ENCODE measurements at places on chromosomes 12 and 14.

- DNase-seq = no peak
Measured at GRCh38 chr14:20818861-20819260, 16.2 kb upstream of the RNASE1 start.

GRCh38 chr12:104387190-104387589 lies 69.6 kb upstream of the CHST11 start:
- DNase-seq = no peak

- DNase-seq = no peak
Measured at GRCh38 chr14:88270776-88271175, 52.3 kb downstream of the KCNK10 start.

- no peak for DNase-seq
Measured at GRCh38 chr12:86711731-86712130, 455.5 kb upstream of the MGAT4C start.

- DNase-seq = no peak
Measured at GRCh38 chr12:127389923-127390322, 877.0 kb upstream of the TMEM132C start.

DNA sequence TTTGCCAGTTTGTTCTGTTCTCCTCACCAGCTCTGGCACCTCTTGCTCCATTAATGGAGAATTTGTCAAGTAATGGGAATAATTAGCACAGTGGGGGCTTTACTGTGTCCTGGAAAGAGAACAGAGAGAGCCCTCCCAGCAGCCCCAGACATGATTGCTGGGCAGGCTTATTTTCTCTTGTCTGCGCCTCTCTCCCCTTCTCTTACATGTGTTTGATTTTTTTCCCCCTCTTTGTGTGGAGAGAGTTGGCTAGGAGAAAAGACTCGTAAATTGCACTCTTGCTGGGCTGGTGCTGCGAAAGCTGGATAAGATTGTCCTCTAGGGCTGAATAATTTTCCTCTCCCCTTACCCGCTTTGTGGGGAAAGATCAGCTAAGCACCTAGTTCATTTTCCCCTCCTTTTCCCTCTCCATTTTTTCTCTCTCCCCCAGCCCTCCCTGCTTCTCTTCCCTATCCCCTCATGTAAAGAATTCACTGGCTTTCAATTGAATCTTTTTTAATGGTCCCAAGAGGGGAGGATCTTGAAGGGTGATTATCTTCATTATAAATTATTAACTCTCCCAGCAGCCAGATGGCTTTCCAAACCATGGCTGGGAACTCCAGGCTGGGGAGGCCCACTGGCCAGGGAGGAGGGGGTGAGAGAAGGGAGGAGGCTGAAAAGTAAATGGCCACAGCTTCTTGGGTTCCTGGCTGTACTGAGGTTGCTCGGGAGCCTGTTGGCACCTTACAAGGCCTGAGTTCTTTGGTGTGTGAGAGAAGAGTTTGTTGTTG lies 62.2 kb downstream of the NRXN3 start:
- no peak for DNase-seq

DNA sequence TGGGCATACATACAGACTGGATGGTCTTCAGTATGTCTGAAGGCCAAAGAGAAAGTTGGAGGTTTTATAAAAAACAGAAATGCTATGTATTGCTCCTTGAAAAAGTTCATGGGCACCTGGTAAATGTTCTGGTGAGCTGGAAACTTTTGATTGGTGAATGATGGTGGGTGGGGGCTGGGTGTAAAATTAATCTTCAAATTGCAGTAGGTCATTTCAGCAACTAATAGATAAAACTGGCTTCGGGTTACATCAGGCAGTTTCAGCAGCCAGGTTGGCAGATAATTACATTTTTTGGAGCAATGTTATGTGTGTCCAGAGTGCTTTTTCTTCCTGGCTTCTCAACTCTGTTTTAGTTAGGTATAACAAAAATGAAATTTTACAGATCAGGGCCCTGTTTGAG lies 35.3 kb downstream of the SDR9C7 start:
- DNase-seq = no peak

DNA sequence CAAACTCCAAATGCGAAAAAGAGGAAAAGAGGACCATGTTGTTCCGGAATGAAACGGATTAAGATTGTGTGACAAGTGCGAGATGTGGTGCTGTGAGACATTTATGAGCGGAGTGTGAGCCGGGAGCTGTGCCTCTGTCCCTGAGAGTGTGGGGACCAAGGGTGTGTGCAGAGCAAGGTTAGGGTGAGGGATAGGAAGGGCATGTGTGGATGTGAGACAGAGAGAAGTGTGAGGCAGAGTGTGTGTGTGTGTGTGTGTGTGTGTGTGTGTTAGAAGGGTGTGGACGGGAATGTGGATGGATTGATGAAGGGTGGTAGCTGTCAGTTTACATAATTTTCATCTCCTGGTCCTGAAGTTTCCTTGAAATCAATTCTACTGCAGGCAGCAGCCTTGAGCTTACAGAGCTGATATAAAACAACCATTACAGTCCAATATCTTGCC lies 4.3 kb upstream of the OTX2 start:
- no peak for DNase-seq

DNA sequence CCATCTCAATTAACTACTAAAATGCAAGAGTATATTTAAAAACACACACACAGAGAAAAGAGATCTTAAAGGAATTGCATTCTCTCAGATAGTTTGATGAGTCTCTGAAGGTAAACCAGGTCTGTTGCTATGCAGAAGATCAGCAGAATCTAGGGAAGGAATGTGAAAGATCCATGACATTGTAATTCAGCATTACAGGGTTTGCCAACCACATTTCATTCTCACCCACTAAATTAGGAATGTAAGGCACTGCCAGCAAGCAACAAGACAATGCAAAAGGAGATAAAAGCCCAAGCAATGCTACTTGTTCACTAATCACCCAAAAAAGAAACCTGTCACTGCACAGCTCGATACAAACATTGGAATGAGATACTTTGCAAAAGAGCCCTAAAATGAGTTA lies 106.3 kb downstream of the LRIG3 start:
- DNase-seq = no peak

- no peak for DNase-seq
Measured at GRCh38 chr14:99774556-99775307, 18.5 kb upstream of the EML1 start.

GRCh38 chr12:54364413-54364812 lies at the start of gene GPR84:
GPR84 (minus strand) TSS chr12:54364486; CDS start chr12:54363851, 635 bp downstream.
- DNase-seq = no peak

DNA sequence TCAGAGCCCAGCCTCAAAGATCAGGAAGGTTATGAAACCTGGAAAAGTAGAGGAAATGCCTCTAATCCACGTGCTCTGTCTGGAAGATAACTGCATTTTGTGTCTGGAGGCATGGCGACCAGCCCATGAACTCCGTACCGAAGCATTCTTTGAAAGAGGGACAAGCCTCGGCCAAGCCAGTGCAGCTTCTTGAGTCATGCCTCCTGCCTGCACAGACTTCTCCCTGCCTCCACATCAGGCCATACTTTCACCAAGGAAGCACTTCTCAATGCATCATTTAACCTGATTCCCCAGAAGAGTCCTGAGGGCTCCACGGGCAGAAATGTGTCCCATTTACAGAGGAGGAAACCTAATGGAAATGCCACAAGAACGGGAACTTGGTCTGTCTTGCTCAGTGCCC lies 3.4 kb downstream of the ACTN1 start:
- no peak for DNase-seq

GRCh38 chr14:69152902-69153151 lies at the start of gene DCAF5:
DCAF5 (minus strand) TSS chr14:69153119; CDS start chr14:69152978, 141 bp downstream.
- DNase-seq = peak; percentile 85

- DNase-seq = no peak
Measured at GRCh38 chr12:48175613-48176416, 7.6 kb upstream of the CCDC184 start.

DNA sequence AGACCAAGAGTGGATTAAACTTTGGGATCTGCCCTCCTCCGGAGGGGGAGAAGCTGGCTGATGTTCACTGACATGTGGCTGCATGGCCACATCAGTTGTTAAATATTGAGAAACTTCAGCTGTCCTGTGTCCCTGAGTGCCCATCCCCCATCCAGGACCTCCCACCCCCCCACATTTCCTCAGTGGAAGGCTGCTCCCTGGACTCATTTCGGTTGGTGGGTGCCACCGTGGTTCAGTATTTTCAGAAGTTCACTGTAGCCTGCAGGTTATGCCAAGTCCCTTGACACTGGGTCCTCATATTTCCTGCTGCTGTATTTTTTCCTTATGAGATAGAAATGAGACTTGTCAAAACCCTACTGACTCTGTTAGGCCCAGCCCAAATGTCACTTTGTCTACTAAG lies 302.4 kb downstream of the CACNA1C start:
- no peak for DNase-seq

- DNase-seq = no peak
Measured at GRCh38 chr14:56195223-56195622, 77.0 kb downstream of the PELI2 start.

DNA sequence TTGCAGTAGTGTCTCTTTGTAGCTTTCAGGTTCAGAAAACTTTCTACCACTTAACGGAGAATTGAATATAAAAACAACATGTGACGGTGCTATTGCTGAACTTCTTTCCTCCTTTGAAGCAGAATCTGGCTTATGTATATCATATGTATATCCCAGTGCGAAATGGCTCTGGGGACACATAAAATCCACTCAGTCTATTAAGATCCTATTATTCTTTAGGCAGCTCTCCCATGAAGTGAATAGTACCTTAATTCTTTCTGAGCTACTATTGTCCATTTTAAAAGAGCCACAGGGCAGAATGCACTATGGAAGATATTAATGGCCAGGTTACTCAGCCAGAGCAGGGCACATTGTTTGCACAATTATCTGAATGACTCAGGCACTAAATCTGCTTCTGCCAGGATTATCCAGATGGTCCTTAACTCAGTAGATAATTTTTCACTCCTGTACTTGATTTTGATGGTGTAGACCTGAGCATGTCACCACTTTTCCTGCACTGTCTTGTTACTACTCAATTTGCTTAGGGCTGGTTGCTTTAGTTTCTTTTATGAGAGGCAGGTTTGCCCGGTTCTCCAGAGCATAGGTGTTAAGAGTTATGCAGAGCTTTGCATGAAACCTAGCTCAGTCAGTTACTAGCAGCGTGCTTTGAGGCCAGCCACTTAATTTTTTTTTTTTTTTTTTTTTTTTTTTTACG lies 5.5 kb downstream of the CNTN1 start:
- no peak for DNase-seq

- DNase-seq = no peak
Measured at GRCh38 chr12:53053218-53054111, 3.6 kb downstream of the TNS2 start.

DNA sequence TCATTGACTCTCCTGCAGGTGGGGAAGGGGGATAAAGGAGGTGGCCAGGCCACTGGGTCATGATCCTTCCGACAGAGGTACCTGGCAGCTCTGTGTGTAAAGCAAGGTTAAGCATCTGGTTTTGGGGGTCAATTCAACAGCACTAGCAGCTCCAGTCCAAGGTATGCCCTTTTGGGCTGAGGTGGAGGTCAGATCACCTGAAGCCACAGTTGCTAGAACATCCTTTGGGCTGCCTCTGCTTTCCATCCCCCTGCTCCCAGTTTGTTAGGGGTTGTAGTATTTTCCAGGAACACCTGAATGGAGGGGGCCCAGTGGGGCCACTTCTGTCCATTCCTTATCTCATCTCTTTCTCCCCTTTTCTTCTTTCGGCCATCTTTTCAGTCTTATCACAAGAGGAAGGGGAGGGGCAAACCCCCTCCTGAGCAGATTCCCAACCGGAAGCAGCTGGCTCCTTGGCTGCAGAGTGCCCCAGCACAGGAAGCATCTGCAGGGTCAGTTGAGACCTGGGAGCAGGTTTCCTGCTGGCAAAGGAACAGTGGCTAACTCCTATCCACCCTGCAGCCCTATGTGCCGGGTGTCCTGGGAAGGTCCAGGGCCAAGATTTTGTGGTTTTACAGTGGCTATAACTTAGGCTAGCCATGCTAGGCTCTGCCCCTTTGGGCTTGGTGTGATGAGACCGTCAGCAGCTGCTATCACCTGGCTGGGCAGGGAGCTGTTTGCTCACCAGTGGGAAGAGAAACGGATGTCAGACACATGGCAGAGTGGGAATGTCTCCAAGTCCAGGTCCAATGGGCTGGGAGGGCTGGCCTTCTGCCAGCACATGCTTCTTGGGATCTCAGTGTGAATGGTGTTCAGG lies 40.2 kb downstream of the SH2B3 start:
- DNase-seq = no peak

DNA sequence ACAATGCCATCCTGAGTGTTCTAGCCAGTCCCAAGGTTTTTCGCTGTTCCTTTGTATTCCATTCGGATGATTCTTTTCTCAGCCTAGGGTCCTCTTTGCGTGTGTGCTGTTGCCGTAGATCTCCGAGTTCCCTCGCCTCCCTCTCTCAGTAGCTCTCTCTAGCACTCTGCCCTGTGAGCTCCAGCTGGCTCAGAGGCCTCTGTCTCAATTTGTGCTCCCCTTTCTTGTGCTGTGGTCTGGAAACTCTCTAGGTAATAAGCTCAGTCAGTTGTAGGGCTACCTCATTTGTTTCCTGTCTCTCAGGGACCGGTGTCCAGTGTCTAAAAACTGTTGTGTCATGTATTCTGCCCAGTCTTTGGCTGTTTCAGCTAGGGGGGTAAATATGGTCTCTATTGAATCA lies 179.3 kb downstream of the PCNX1 start:
- no peak for DNase-seq
